ENCODE measurements at places on chromosomes 11 and 22.
A peak's percentile ranks its signal among the peaks of the same experiment; 100 is the strongest.

GRCh38 chr22:39526736-39527171, 5.8 kb downstream of the RPS19BP1 start:
- no peak for DNase-seq

DNA sequence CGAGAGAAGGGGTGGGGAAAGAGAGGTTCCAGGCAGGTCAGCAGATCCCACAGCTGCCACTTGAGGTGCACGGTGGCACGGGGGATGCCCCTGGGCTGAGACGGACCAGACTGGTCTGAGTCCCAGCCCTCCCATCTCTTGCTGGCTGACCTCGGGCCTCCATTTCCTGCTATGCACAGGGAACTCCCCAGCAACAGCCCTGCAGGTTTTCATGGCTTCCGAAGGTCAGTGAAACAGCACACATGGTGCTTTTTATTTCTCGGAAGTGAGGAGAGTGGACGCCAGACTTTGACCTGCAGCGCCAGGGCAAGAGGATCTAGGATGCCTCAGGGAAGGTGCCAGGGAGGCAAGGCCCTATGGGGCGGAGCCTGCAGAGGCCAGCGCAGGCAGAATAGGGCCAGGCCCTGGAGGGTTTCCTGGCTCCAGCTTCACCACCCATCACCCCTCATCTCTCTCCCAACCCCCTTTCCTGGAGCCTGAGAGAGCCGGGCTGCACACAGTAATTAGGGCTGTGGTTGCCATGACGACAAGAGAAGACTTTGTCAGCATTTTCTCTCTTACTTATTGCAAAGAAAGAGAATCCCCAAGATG, 29.5 kb downstream of the SLC22A12 start:
- no peak for DNase-seq

GRCh38 chr11:65404638-65405339, 17.8 kb upstream of the NEAT1 start:
- no peak for DNase-seq

DNA sequence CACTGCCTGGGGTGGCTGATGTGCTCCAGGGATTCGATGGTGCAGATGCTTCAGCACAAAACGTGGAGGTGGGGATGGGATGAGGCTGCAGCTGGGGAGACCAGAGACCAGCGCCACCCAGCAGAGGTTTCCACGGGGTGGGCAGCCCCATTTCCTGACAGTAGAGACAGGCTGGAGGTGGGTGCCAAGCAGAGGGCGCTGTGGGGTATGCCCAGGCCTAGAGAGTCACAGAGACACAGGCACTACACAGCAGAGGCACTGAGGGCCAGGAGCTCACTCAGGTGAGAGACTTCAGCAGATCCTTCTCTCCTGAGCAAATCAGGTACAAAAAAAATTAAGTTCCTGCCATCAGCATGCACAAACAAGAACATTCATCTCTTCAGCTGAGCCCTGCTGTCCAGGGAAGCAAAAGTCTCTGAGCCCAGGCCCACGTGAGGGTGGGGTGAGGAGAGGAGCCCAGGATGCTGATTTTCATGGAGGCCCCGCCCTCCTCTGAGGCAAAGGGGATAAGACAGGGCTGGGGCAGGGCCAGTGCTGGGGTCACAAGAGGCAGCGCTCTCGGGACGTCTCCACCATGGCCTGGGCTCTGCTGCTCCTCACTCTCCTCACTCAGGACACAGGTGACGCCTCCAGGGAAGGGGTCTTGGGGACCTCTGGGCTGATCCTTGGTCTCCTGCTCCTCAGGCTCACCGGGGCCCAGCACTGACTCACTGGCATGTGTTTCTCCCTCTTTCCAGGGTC, 53.1 kb downstream of the GGTLC2 start:
- no peak for DNase-seq

DNA sequence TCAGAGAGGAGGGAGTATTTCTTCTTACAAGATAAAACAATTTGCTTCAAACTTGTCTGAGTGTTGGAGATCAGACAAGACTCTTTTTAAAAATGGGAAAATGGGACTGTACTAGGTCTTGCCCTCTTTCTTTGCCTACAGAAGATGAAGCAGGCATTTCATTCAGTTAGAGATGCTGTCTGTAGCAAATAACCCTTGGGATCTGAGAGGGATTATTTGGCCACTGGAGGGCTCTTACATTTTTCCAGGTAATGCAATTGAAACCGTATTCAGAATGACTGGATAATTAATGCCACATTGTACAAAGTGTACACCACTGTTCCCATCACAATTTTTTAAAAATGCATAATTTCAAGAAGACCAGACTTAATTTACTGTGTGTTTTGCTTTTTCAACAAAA, 258.5 kb upstream of the KIRREL3 start:
- no peak for DNase-seq

DNA sequence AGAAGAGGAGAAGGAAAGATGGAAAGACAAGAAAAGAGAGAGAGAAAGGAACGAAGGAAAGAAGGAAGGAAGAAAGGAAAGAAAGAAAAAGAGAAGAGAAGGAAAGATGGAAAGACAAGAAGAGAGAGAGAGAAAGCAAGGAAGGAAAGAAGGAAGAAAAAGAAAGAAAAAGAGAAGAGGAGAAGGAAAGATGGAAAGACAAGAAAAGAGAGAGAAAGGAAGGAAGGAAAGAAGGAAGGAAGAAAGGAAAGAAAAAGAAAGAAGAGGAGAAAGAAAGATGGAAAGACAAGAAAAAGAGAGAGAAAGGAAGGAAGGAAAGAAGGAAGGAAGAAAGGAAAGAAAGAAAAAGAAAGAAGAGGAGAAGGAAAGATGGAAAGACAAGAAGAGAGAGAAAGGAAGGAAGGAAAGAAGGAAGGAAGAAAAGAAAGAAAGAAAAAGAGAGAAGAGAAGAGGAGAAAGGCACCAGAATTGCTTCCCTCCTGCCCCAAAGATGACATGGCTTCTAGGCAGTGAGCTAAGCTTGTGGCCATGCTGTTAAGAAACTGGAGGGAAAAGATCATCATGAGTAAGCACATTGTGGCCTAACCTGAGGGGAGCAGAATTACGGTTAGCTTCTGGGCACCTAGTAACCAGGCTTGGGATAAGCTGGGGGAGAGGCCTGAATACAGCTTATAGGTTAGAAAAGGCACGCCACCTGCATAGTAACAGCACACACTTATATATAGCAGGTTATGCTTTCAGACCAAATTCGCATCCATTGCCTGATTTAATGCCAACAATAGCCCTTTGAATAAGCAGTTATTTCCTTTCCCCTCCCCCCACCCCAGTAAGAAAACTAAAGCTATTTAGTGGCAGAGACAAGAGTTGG, 2.3 kb upstream of the ST3GAL4 start:
- DNase-seq = peak; percentile 19

GRCh38 chr11:47111318-47111804, 65.3 kb downstream of the ARFGAP2 start:
- DNase-seq = no peak

DNA sequence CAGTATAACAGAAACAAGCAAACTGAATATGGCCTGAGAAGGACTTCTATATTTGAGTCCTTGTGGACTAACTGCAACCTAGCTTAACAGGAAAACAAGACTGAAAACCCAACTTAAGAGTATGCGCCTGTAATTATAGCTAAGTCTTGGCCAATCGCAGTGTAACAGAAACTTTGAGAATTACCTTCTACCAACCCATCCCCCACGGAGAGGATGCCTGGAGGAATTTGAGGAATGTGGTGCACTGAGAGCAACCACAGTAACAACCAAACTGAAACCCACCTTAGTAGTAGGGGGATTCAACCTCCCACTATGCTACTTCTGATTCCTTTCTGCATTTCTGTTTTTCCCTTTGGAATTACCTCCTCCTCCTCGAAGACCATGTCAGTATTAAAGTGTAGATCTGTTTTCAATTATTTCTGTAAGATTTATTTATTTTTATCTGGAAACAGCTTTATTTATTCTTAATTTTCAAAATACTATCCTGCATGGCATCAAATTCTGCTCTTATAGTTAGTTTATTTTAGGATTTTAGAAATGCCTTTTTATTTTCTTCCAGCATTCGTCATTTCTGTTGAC, 393.6 kb downstream of the KCNA4 start:
- no peak for DNase-seq

- DNase-seq = no peak
Measured at GRCh38 chr11:45818961-45819605, 14.1 kb downstream of the SLC35C1 start.

GRCh38 chr11:69219991-69220390, 64.3 kb downstream of the SMIM38 start:
- no peak for DNase-seq

- no peak for DNase-seq
Measured at GRCh38 chr11:77095551-77096490, 6.8 kb upstream of the OMP start.

DNA sequence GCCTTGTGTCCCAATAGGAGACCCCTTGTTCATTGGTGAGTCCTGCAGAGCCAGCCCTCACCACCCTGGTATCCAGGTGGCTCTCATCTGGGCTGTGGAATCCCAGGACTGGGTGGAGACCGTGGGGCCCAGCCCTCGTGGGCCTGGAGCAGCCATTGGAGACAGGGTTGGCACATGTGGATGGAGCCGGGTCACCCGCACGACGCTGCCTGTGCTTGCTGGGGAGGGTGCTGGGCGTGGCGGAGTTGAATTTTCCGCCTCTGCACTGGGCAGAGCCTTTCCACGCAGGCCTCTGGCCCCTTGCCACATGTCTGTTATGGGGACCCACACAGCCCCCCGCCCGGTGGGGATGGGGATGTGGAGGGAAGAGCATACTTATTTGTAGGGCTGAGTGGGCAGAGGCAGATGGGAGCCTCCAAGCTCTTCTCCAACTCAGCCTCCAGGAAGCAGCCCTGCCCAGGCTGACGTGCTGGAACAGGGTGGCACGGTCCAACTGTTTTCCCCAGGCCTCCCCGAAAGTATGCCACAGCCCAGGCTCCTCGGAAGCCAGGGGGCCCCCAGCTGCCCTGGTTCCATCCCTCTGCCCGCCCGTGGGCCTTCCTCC, 12.6 kb downstream of the GRAMD4 start:
- DNase-seq = no peak

GRCh38 chr11:18229501-18229900, 7.1 kb downstream of the SAA4 start:
- DNase-seq = no peak

DNA sequence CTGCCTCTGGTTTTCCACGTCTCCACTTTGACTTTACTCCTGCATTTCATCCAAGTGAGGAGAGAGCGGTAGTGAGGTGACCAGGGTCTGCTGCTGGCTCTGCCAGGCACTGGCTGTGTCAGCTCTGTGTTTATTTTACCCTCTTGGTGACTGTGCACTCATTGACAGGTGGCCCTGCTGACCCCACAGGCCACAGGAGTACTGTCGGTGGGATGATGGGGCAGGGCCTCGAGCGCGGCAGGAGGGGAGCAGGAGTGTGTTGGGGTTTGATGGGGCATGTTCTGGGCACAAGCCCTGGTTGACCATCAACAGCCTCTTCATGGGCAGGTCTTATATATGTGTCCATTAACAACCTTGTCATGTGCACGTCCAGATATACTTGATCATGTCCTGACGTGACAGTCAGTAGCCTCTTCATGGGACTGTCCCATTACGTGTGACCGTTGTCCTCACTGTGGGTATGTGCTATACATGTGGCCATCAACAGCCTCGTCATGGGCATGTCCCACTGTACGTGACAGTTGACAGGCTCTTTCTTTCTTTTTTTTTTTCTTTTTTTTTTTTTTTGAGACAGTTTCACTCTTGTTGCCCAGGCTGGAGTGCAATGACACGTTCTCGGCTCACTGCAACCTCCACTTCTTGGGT, 31.4 kb upstream of the ACR start:
- DNase-seq = no peak

GRCh38 chr11:110859240-110859840, 147.1 kb upstream of the ARHGAP20 start:
- no peak for DNase-seq

DNA sequence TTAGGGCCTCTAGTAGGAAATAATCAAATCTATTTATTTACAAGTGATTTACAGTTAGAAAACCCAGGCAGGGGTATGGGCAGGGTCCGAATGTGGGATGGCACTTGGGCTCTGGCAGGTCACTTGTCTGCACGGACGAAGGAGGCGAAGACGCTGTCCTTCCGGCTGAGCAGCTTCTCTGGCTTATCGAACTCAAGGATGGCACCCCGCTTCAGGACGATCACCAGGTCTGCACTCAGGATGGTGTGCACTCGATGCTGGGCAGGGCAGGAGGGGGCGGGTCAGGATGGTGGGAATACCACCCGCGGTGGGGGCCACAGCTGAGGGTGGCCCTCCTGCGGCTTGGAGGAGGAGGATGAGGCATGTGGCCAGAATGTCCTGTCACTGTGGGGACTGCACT, 4.4 kb upstream of the KCNJ11 start:
- no peak for DNase-seq

DNA sequence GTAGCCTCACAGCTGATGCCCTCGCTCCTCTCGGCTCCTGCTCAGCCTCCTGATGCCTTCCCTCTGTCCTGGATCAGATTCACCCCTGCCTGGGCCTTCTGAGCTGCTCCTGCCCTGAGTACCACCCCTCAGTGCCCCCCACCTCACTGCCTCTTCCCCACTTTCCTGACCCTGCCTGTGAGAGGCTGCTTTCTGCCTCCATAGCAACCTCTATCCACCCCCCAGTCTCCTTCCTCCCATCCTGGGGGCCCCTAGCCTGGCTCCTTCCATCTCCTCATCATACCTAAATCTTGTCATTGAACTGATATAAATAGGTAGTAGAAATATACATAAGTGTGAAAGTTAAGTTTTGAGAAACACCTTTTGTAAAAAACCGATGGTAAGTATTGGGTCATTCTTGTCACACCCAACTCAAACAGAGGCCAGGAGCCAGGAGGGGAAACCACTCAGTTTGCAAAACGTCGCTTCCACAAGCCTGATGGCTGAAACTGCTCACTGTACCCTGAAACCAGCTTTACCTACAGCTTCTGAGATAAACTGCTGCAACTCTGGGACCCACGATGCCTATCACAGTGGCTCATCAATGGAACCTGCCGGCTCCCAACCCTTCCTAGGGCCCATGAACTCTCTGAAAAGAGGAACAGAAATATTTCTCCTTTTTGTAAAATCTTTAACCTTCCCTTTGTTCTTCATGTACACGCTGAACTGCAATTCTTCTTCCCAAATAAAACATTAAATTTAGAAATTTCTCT, 4.8 kb upstream of the APOBEC3H start:
- DNase-seq = no peak

GRCh38 chr22:44309137-44309536, 3.6 kb downstream of the SHISAL1 start:
- no peak for DNase-seq

DNA sequence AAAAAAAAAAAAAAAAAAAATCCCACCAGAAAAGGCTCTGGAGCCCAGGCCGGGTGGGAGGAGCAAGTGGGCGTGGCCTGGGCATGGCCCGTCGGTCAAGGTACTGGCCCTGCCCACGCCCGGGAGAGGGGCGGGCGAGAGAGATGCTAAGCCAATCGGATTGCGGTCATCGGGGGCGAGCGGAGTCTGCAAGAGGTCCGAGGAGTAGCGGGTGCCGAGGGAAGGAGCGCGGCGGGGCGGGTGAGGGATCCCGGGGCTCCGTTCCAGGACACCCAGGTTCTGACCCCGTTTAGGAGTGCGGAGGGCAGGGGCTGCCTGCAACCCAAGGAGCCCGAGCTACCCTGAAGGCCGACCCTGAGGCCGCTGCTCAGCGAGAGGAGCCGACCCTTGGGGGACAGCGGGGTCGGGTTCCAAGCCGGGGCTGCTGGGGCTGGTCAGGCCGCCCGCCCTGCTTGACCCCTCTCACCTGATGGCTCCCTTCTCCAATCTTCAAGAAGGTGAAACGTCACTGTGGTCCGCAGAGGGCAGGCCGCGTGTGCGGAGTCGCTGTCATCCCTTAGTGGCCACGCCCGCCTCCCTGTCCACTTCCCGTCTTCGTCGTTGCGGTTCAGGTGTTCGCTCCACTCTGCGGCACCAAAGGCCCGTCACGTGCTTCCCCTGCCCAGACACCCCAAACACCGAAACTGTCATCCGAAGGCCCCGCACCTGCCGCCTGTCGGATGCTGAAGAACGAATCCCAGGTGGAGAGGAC, 11.1 kb upstream of the TAB1 start:
- DNase-seq = peak; percentile 72

- DNase-seq = no peak
Measured at GRCh38 chr11:129939510-129939909, 44.1 kb upstream of the NFRKB start.
